Fibroblast of skin of left biceps (primary cell): ENCODE measurements at places on chromosomes 1 and 21.

DNA sequence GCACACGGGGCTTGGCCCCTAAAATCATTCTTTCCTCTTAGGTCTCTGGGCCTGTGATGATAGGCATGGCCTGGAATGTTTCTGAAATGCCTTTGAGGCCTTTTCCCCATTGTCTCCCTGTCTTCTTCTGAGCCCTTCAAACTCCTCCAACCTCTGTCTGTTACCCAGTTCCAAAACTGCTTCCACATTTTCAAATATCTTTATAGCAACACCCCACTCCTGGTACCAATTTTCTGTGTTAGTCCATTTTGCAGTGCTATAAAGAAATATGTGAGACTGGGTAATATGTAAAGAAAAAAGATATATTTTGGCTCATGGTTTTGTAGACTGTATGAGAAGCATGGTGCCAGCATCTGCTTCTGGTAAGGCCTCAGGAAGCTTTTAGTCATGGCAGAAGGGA is 158.8 kb downstream of the TM2D1 start:
- DNase-seq: no peak

- no peak for DNase-seq
Observed at GRCh38 chr1:175178056-175178455, 14.5 kb downstream of the KIAA0040 start.

DNA sequence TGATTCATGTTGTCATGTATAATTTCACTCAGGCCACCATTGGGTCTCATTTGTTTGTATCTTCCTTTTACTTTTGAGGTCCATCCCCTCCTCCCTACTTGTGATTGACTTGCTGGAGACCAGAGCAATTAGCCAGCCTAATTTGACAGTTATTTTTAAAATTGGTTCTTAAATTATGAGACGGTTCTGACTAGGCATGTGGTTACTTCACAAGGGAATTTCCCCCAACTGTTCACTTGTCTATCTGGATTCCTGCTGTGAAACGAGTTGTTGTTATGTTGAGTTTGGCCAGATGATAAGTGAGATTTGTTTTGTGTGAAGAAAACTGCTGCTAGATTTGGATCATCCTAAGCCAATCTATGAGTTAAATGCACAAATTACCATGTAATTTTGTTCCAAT is 359.1 kb downstream of the BARHL2 start:
- no peak for DNase-seq

DNA sequence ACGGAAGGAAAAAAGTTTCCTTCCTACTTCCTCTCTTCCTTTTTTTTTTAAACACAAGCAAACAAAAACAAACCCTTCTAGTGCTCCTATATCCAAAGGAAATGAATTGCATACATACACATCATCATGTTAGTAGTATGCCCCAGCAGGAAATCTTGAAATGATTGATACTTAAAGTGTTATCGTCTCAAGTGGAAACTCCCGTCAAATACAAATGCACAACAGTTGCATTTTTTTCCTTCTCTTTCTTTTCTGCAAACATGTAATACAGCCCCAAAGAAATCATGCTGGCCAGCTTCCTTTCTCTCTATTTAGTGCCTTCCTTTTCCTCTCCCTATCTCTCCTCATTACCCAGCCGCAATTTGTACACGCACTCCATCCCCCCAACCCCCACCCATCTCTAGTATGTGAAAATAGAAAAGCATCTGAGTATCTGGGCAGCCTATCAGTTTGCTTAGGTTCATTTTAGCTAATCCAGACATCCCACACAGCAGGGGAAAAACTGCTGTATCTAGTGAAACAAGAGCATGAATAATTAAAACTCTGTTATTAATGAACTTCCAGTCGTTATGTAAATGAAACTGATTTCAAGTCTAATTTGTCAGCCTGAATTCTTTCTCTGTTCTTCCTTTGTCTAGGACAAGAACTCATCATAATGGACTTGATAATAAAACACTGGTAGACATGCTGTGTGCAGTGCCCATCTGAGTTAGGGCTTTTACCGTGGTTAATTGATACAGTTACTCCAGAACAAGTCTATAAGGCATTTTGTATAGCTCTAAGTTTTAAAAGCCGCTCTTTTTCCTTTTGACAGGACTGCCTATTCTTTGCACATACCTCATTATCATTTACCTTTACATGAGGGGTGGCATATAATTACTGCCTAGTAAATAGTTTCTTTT is 336.5 kb upstream of the ADGRL2 start:
- DNase-seq: no peak

- DNase-seq: peak; percentile 53
Observed at GRCh38 chr1:82565546-82565945, 764.8 kb downstream of the ADGRL2 start.

- no peak for DNase-seq
Observed at GRCh38 chr1:36922593-36923426, 111.5 kb downstream of the GRIK3 start.

DNA sequence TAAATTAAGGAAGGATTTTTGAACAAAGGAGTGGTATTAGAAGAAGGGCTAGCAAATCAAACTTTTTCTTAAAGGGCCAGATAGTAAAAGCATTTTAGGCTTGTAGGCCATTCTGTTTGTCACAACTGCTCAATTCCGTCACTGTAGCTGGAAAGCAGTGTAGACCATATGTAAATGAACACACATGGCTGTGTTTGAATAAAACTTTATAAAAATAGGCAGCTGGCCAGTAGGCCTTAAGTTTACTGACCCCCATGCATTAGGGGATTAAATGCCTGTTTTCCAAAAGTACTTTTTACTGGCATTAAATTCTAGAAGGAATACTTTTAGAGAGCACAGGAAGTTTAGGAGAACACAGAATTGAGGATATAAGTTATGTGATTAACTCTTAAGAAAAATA is 8.9 kb downstream of the IVNS1ABP start:
- DNase-seq: no peak

DNA sequence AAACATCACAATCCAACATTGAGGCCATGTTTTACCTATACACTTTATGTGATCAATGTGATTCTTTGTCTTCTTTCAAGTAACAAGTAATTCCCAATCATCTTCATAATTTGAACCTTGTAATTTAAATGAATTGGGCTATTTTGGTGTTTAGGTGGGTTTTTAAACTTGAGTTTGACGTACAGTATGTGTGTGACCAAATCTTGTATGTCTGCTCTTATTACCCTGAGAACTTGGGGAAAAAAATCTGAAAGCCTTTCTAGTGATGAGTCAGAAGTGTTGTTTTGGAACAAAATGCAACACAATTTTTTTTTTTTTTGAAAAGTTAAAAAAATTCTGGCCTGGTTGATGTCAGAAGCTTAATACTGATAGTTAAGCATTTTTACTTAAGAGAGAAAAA is 68.5 kb downstream of the HHAT start:
- no peak for DNase-seq

DNA sequence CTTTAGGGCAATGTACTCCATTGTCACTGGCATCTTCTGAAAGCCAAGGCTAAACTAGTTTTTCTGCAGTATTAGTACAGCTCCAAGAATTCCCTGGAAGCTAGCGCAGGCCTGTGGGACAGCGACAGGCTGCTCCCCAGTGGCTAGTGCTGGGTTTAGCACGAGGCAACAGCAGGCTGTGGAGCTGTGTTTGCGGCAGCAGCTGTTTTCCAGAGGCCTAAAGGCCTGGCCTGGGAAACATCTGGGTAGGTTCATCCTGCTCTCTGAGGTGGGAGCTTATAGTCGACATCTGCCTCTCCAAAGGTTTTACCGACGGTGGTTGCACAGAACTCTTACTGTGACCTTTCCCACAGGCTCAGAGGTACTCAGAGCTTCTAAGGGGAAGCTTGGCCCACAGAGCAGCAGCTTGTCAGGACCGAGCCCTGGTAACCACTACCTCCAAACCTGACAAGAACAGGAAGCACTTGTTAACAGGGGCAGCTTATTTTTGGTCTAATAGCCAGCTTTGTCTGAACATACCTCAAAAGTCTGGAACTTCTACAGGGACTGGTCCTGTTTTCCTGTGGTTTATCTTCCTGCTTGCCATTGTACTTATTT is 17.2 kb downstream of the CC2D1B start:
- no peak for DNase-seq

- DNase-seq: no peak
Observed at GRCh38 chr21:45618287-45618686, 25.2 kb upstream of the PCBP3 start.

- DNase-seq: no peak
Observed at GRCh38 chr1:207822602-207823451, 71.0 kb downstream of the CD46 start.

DNA sequence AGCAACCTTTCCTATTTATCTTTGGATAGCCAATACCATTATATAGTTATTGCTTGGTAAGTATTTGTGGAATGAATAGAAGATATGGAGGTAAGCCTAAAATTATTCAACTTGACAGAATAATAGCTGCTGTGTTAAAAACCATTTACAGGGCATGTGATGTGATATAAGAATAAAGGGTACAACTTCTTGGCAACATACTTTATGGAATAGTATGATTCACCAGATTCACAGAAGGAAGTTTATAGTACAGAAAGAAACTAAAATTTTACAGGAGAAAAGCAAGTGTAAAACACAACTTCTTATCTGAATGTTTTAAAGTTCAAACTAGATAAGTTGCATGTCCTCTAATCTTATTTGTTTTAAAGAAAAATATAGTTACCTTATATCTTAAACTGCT is 186.4 kb upstream of the ZRANB2 start:
- no peak for DNase-seq

- DNase-seq: no peak
Observed at GRCh38 chr1:119291611-119292206, 76.9 kb upstream of the HAO2 start.

DNA sequence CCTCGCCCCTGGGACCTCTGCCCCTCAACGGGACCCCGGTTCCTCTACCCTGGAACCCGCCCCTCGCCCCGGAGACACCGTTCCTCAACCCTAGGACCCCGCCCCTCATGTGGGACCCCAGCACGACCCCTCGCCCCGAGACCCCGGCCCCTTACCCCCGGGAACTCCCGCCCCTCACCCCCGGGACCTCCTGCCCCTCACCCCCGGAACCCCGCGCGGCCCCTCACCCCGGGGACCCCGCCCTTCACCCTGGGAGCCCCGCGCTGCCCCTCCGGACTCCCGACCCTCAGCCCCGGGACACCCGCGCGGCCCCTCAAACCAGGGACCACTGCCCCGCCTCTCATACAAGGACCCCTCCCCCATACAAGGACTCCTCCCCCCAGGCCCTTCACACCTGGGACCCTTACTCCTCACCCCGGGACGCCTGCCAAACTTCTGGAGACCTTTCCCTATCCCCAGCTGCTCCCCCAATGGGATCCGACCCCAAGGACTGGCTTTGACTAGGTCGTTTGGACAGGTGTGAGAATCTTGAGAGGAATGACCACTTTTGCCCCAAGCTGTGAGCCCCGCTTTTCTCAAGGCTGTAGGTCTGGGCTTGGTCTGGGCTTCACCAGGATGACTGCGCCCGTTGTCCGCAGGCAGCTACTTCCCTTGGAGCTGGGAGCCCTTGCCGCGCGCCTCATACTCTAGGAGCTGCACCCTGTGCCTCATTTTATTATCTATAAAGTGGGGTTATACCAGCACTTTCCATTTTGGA is 843 bp downstream of the DIP2A start:
- no peak for DNase-seq

DNA sequence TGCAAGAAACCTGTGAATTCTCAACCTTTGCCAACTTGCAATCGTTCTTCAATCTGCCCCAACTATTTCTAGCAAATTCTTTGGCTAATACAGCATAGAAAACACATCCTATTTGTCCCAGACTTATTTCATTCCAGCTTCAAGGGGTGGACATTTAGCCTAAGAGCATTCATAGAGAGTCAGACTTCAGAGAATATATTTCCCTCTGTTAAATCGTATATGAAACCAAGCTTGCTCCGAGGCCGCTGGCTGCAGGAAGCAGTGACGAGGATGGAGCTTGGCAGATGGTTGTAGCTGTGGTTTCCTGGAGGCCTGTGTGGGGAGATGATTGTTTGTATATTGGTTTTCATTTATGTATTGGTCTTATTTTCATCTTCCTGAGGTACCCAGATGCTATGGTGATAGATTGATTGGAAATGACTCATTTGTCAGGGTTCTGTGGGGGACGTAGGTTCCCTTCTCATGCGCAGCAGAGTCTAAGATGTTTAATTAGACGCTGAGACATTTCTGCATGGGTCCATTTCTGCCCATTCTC is 26.1 kb downstream of the MAN1C1 start:
- DNase-seq: peak; percentile 25

- DNase-seq: no peak
Observed at GRCh38 chr1:98681812-98682211, 20.3 kb downstream of the SNX7 start.

DNA sequence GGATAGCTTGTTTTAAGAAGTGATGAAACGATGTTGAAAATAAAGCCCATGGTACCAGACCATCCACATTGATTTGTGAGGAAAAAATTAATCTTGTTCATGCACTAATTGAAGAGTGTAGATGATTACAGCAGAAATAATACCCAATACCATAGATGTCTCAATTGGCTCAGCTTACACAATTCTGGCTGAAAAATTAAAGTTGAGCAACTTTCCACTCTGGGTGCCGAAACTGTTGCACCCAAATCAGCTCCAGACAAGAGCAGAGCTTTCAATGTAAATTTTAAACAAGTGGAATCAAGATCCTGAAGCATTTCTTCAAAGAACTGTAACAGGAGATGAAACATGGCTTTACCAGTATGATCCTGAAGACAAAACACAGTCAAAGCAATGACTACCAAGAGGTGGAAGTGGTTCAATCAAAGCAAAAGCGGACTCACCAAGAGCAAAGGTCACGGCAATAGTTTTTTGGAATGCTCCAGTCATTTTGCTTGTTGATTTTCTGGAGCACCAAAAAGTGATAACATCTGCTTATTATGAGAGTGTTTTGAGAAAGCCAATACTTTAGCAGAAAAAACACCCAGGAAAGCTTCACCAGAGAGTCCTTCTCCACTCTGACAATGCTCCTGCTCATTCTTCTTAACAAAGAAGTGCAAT is 16.1 kb upstream of the KCNA3 start:
- no peak for DNase-seq

GRCh38 chr1:6912518-6912917 is 127.3 kb downstream of the CAMTA1 start:
- no peak for DNase-seq

- no peak for DNase-seq
Observed at GRCh38 chr1:237205400-237206064, 163.5 kb downstream of the RYR2 start.

- no peak for DNase-seq
Observed at GRCh38 chr1:19690342-19690741, 25.7 kb downstream of the HTR6 start.

GRCh38 chr1:163922743-163923201 is 601.0 kb downstream of the NUF2 start:
- no peak for DNase-seq

- no peak for DNase-seq
Observed at GRCh38 chr1:60870269-60870865, 212.0 kb upstream of the NFIA start.
